Mammary epithelial cell (primary cell): ENCODE measurements at places on chromosomes 4 and X. TPM values are rescaled to one million over a fixed set of nuclear protein-coding genes. Genes with fewer than 3 reads are reported as not detected.

DNA sequence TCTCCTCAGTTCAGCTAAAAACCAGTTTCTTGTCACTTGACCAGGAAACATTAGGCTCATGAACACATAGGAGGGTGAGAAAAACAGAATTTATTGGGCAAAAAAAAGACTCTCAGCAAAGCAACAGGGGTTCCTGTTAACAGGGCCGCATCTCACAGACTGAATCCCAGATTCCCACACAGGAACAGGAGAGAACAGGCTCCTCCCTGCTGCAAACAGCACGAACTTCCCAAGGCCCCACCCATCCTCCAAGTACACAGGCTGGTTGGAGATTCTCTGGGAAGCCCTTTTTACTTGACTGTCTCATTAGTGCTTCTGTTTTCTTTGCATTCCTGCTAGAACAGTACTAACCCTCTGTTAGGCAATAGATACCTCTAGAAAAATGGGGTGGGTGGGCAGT, 52.4 kb upstream of the IL21 start:
- no peak for DNase-seq

GRCh38 chr4:113707048-113707447, 54.5 kb downstream of the CAMK2D start:
- DNase-seq = peak; percentile 21

GRCh38 chr4:173334891-173335752, 964 bp upstream of the HMGB2 start:
- DNase-seq = peak; percentile 86

DNA sequence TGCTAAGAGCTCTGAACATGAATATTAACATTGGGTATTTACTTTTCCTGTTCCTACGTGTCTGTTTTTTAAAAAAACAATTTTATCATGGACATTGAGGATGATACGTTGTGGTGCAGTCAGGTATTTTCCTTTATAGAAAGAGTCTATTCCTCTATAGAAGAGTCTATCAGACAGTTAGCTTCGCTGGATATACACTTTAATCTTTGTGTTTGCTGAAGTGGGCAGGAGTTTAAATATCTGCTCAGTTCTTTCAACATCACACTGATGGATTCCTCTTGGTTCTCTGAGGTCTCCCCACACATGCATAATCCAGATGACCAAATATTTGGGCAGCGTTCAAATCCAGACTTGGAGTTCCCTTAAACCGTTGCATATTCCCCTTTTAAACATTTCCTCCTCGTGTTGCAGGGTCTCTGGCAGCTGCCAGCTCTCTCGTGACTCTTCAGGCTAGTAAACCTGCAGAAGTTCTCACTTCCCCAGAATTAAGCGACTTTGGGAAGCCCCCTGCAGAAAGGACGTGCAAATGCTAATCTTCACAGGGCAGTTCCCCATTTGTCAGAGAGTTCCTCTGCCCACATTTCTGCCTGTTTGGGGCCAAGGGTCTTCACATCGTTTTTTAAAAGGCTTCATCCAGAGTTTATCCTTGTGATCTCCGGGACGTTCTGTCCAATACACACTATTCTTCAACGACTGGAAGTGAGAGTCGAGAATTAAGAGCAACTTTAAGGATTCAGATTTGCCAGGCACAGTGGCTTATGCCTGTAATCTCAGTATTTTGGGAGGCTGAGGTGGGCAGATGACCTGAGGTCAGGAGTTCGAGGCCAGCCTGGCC, 20.5 kb upstream of the DHRSX start:
- DNase-seq = no peak

- DNase-seq = peak; percentile 23
Observed at GRCh38 chr4:26020881-26021280, 106.9 kb downstream of the SMIM20 start.

DNA sequence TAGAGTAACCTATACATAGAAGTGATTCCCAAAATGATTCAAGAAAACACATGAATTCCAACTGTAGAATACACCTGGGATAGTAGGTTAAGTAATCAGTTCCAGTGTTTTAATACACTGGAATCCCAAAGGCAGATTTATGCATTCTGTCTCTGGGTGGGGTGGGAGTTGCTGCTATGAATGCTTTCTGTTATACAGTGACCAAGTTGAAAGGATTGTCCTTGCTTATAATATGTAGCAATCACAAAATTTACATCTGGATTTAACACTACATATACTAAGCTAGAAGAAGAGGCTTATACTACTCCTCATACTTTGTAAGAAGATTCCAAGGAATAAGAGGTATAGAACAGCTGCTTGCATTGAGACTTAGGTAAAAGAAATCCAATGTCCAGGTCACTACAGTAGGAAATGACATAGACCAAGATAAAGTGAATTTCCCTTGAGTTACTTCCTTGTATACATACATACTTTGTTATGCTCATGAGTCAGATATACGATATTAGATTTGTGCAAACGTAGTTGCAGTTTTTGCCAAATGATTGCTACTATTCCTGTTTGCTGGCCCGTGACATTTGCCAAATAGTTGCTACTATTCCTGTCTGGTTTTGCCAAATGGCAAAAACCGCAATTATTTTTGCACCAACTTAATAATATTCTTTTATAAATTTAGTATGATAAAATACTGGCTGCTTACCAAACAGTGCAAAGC, 210.5 kb upstream of the DIAPH2 start:
- no peak for DNase-seq

DNA sequence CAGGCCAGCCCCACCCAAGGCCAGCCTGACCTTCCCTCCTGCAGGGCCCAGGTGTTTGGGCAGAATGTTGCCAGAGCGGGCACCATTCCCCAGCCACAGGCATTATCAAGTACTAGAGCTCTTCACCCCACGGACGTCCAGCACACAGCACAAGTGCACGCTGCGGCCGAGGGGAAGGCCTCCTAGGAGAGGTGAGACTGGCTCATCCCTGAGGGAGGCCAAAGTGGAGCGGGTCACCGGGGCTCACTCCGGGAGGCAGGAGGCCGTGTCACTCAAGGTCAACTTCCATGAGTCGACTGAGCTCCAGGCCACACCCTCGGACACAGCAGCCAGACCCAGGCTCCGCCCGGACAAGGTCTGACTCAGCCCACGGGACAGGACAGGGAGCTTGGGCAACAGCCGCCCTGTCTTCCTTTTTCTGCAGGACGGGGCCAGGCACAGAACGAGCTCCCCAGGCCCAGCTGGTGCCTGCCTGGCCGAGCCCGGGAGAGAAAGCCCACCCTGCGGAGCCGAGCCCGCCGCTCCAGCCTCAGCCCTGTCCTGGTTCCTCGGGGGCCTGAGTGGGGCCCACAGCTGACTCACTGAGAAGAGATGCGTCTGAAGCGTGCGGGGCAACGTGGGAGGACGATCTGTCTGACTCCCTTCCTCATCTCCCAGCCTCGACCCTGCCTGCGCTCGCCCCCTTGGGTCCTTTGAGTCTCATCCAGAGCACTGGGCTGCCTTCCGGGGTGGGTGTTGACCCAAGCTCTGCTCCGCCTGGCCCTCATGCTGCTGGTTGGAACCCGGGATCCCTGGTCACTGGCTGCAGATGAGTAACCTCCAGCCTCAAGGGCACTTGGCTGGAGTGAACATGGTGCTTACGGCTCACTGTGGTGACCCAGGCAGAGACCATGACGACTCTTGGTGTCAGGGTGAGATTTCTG, 1.6 kb downstream of the SLC49A3 start:
- peak; percentile 70 for DNase-seq

DNA sequence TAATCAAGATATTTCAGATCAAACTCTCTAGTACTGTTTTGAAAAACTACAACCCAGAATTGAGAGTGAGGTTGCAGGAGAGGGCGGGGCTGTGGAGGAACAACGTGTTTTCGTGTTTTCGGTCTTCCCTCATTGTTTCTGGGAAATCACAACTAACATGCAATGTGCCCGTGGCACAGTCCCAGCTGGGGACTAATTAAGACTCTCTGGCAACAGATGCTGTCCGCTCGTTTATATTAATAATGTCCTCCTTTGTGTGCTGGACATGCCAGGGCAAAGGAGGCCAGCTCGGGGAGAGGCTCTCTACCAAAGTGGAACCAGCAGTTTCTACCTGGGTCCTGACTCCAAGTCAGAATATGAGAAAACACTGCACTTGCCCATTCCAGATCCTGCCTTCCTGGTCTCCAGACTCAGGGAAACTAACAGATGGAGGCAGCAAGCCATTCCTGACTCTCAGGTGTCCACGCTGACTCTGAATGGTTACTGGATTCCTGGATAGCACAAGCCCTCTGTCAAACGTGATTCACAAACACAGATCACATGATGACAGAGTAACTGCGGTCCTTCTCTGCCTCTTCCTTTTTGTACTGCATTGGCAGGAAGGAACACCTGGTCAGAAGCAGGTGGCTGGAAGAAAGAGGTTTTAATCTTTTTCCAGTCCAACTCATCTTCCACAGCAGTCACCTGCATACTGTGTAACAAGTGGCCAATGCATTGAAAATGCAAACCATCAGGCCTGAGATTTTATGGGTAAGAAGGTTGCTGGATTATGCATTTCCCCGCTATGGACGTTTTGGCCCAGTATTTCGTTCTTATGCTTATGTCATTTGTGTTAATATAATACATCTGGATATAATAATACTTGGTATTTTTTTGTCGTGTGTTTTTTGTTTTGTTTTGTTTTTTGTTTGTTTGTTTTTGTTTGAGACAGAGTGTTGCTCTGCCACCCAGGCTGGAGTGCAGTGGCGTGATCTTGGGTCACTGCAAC, 65.0 kb downstream of the COQ2 start:
- DNase-seq = peak; percentile 86

GRCh38 chr4:153764601-153765368, 5.0 kb upstream of the RNF175 start:
- DNase-seq = no peak

GRCh38 chr4:10417740-10418139, 39.5 kb downstream of the ZNF518B start:
- no peak for DNase-seq

DNA sequence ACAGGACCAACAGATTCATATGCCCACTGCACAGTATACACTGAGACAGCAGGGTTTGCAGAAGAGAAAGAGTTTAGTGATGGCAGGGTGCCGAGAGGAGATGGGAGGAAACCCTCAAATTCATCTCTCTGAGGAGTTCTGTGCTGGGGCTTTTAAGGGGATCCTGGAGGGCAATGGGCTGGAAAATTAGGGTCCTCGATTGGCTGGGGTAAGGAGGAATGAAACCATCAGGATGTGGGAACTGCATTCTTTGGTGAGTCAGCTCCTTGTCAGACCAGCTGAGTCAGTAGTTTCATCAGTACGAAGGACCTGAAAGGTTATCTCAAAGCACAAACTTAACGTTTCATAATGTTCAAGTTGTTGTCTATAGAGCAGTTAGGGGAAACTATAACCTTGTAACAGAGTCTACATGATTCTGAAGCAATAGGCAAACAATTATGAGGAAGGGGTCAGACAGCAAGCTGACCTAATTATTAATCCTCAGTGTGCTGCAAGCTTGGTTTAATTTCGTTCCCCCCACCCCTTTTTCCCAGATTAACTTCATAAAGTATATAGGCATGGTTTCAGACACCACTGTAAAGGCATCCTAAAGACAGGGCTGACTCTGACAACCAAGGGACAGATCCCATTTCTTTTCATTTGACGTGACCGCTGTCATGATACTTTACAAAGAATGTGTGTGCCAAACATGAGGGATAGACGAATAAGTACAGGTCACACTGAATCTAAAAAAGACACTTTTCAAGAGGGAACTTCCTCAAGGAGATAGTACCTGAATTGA, 1.5 kb upstream of the MSMO1 start:
- peak; percentile 88 for DNase-seq

- peak; percentile 98 for DNase-seq
Observed at GRCh38 chr4:119300101-119300978, 21.6 kb downstream of the FABP2 start.

The MTMR8 gene
- 0.90 TPM for polyA plus RNA-seq

The SERPINA7 gene
- polyA plus RNA-seq = not detected

The VEGFD gene
- polyA plus RNA-seq = 0.06 TPM
